Mesenchymal stem cell (in vitro differentiated cells and primary cell): ENCODE measurements at places on chromosomes 13 and 19.

DNA sequence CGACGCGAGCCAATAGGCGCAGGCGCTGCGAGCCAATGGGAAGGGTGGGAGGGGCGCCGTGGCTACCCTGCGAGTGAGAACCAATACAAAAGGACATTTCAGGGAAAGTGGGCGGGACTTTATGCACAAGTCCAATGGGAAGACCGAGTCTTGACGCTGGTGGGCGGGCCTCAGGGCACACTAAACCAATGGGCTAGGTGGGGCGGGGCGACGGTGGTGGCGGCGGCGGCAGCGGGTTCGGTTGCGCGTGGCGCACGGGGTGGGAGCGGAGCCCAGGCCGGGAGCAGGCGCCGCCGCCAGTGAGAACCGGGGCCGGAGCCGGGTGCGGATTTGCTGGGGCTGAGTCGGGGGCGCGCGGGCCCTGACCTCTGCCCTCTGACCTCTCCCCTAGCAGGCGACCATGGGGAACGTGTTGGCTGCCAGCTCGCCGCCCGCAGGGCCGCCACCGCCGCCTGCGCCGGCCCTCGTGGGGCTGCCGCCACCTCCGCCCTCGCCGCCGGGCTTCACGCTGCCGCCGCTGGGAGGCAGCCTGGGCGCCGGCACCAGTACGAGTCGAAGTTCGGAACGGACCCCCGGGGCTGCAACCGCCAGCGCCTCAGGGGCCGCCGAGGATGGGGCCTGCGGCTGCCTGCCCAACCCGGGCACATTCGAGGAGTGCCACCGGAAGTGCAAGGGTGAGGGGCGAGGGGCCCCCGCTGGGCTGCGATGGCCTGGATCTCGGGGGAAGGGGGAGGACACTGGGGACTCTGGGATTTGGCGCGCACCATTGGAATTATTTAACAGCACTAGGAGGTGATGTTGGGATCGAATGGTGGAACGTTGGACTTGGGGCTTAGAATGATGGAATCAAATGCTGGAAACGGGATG is at the start of gene TOMM40:
Gene TOMM40, plus strand, starts transcription at position 239 of the 867 bp plus-strand sequence. Its CDS starts 162 bp downstream, at position 401.
- DNase-seq: peak; percentile 100

DNA sequence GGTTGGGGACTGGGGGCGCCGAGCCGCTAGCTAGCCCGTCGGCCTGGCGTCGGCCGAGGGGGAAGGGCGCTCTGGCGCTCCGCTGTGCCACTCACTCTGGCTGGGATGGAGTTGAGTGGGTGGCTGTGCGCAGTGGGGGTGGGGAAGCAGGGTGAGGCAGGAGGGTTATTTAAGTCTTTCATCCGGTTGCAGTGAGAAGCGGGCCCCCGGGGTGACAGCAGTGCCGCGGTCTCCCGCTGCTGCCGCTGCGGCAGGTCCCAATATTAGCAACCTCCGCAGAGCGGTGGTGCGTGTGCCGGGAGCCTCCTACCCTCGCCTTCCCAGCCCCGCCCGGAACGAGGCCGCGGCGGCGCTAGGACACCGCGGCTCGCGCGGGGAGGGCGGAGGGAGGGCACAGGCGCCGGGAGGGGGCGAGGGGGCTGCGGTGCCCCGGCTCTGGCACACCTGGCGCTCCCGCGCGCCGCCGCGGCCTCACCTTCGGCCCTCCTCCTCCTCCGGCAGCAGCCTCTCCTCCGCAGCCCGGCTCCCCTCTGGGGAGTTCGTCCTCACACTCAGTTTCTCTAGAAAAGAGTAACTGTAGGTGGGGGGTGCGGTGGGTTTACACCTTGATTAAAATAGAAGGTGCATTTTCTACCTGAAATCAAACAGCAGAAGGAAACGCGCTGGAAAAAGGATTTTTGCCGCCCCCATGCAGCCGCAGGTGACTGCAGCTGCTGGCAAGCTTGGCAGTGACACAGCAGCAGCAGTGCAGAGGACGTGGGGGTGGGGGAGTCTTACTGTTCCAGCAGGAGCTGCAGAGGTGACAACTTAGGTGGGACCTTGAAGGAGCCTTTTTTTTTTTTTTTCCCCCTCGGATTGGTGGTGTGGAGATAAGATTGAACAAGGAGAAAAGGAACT is 4.5 kb downstream of the FGF9 start:
- DNase-seq: no peak

DNA sequence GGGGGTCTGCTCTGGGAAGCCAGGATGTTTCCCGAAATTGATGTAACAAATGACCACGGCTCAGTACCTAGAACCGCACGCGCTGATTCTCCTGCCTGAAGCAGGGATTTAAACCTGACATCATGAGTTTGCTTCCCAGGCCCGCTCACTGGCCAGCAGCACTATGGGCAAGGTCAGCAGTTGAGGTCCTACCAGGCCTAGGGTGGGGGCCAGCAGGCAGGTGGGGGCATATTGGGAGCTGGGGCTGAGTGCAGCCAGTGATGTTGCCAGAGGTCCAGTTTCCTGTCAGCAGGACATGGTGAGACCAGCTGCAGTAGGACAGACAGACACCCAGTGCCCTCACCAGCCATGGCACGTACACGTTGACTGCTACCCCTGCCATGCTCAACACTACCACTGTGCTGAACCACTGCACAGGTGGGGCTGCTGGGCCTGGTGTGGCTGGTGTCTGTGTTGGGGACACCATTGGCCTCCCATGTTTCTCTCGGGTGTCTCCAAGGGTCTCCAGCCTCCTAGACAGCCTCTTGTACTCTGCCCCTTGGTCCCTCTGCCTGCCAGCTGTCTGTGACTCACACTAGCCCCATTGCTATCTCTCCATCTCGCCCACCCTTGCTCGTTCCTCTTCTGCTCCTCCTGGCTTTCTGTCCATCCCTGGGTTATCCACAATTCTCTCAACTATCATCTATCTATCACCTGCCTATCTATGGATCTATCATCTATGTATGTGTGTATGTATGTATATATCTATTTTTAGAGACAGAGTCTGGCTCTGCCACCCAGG is 1.1 kb upstream of the C19orf85 start:
- no peak for DNase-seq

DNA sequence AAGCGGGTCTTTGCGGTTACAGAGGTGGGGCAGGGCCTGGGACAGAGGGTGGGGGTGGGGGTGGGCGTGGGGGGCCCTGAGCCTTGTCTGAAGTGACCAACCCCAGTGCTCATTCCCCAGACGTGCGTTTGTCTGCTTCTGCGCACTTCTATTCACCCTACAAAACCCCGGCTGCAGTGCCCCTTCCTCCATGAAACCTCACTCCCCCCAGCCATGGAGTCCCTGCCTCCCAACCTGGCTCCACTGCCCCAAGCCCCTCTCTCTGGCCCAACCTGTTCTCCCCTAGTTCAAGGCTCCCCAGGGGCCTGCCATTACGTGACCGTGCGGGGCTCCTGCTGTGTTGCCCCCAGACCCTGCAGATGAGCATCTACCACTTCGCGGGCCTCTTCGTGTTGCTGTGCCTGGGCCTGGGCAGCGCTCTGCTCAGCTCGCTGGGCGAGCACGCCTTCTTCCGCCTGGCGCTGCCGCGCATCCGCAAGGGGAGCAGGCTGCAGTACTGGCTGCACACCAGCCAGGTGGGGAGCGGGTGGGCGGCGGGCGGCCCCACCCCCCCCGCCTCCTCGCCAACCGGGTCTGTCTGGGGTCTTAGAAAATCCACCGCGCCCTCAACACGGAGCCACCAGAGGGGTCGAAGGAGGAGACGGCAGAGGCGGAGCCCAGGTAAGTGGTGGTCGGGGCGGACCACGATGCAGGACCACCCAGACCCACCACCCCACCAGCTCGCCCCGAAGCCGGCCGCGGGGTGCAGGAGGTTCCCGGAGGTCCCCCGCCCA is 8.2 kb downstream of the GRIN3B start:
- no peak for DNase-seq
